ENCODE measurements at places on chromosomes 11 and 22.

- no peak for DNase-seq
These were observed 173.4 kb downstream of the NCAM1 start for GRCh38 chr11:113134626-113135025.

GRCh38 chr11:33907421-33907820 lies 15.5 kb upstream of the LMO2 start:
- DNase-seq: no peak

DNA sequence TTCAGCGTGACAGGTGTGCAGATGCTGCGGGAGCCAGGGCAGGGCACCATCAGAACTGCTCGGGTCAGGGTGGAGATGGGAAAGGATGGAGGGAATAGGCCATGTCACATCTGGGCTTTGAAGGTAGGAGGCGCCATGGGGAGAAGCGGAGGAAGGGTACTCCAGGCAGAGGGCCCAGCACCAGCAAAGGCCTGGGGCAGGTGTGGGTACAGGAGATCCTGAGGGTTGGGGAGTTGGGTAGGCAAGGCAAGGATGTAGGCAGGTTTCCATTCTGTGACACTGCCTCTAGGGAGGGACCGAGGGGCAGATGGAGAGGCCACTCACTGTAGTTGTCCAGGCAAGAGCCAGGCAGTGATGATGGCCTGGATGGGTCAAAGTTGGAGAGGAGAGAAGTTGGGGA lies 8.5 kb downstream of the EMID1 start:
- DNase-seq: no peak

DNA sequence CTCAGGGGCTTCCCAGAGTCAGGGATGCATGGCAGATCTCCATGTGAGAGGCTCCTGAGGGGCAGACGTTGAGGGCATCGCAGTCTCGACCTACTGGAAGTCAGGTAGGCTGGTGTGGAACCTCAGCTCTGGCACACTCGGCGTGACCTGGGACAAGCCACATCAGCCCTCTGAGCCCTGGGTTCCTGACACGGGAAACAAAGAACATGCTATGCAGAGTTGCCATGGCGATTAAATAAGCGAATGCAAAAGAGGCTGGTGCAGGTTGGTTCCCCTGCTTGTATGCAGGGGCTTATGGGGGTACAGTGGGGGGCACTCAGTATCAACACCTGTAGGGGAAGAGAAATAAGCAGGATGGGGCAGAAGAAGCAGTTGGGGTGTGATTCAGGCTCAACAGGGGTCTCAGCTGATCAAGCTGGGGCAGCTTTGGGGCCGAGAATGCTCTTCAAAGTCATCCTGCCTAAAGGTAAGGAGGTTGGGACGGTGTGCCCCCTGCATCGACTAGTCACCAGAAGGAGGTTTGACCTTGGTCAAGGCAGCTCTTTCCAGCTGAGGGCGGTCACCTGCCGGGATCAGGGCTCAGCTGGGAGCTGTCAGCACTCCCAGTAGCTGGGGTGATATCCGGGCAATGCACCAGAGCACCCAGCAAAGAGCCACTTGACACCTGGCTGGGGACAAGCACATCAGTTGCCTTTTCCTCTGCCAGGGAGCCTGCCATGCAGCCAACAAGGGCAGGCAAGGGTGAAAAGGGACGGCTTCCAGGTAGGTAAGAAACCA lies 442.7 kb downstream of the MIAT start:
- DNase-seq: no peak

DNA sequence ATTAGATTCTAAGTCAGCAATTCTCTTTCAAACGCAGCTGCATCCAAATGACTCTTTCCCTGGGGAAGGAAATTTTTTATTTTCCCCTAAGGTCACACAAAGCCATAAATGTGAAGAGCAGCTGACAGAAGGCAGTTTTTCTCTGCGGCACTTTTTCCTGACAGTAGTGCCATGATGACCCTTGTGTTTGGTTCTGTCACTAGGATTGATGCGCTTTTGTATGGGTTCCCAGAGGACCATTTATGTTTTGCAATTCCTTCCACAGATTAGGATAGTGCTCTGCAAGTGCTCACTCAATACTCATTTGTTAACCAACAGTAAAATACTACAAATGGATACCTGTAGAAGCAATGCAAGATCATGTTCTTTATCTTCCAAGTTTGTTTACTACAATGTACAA lies 359.6 kb upstream of the CTSC start:
- no peak for DNase-seq

GRCh38 chr22:27144321-27144720 lies 486.9 kb downstream of the MIAT start:
- no peak for DNase-seq

DNA sequence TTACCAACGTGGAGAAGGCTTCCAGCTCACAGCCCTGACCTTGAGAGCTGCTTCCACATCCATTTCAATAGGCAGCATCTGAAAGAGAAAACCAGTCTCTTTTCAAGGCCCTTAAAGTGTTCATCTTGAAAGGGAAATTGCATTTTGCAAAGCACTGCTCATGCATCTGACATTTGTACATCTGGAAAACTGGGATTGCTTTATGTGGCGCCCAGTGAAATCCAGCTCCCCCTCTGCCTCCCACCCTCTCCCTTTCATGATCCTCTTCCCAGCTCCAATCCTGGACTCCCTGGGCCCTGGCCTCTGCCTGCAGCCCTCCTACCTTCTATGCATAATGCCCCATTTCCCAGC lies 17.4 kb downstream of the TP53AIP1 start:
- DNase-seq: no peak

- DNase-seq: no peak
These were observed 467.1 kb downstream of the MIAT start for GRCh38 chr22:27124351-27124966.

GRCh38 chr11:118524757-118525470 lies 2.4 kb upstream of the TTC36 start:
- DNase-seq: no peak

- DNase-seq: no peak
These were observed 9.1 kb downstream of the MICAL2 start for GRCh38 chr11:12119502-12119901.

GRCh38 chr11:131579932-131580387 lies 209.5 kb downstream of the NTM start:
- DNase-seq: no peak

DNA sequence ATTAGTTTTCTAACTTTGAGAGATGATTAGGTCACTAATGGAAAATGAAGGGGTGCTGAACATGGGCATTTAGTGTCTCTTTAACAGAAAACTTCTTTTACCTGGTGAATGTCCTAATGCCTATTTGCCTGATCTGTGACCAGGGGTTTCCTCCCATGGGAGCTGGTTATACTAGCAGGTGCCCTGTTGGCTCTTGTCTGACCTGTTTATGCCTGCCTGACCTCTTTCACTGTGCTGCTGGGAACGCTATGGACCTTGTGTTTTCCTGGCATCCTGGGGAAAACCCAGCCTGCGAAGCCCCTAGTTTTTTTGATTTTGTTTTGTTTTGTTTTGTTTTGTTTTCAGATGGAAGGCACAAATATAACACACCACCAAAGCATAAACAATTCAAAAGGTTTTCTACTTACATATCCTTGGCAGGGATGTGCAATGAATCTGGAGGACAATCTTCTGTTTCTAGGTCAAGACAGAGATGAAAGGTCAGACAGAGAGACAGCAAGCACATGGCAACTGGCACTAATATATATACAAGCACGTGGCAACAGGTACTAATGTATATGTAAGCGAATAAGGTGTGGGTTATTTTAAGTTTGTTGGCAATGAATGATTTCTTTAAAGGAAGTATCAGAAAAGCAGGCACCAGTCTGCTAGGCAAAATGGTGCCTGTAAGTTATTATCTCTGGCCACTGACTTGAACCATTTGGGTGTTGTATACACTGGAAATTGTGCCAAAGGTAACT lies 390.2 kb downstream of the LUZP2 start:
- DNase-seq: no peak

GRCh38 chr11:76854709-76855108 lies 6.0 kb upstream of the ACER3 start:
- DNase-seq: no peak

- DNase-seq: no peak
These were observed 650.8 kb upstream of the KIRREL3 start for GRCh38 chr11:127651175-127651887.

- no peak for DNase-seq
These were observed 510.5 kb upstream of the CCDC179 start for GRCh38 chr11:23370580-23371275.

- no peak for DNase-seq
These were observed 70.0 kb downstream of the SGSM1 start for GRCh38 chr22:24875862-24876506.

DNA sequence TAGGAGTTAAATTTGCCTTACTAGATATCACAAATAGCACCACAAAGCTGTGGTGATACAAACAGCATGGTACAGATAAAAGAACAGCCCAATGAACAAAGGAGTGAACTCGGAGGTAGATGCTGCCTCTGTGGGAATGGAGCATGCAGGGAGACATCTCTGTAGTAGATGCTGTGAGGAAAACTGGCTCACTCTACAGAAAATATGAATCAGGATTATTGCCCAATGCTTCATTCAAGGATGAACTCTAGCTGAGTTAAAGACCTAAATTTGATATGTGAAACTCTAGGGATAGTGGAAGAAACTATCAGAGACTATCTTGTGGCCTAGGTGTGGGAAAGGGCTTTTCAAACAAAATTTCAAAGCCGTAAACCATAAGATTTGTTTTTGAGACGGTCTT lies 15.3 kb upstream of the CAPN5 start:
- DNase-seq: no peak
